AG08396 (cell line): ENCODE measurements at places on chromosomes 7 and 10.

DNA sequence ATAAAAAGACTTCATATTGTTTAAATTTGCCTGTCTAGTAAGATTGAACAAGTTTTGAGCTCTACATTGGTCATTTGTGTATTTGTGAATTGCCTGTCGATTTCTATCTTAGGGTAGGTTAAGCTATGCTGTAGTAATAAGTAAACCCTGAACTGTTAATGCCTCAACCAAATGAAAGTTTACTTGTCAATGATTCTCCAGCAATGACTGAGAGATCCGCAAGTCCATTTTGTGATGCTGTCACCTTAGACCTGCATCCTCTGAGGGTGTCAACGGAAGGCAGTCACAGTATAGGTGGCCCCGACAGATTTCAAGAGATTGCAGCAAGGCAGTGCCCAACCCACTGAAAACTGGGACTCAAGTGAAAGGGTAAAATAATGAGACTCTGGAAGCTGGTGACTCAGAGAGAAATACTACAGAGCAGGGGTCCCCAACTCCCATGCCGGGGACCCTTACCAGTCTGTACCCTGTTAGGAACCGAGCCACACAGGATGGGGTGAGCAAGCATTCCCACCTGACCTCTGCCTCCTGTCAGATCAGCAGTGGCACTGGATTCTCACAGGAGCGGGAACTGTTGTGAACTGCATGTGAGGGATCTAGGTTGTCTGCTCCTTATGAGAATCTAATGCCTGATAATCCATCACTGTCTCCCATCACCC lies 10.8 kb upstream of the PHYH start:
- DNase-seq, result no peak

GRCh38 chr10:32795598-32796183 lies 162.3 kb downstream of the ITGB1 start:
- DNase-seq, result no peak

DNA sequence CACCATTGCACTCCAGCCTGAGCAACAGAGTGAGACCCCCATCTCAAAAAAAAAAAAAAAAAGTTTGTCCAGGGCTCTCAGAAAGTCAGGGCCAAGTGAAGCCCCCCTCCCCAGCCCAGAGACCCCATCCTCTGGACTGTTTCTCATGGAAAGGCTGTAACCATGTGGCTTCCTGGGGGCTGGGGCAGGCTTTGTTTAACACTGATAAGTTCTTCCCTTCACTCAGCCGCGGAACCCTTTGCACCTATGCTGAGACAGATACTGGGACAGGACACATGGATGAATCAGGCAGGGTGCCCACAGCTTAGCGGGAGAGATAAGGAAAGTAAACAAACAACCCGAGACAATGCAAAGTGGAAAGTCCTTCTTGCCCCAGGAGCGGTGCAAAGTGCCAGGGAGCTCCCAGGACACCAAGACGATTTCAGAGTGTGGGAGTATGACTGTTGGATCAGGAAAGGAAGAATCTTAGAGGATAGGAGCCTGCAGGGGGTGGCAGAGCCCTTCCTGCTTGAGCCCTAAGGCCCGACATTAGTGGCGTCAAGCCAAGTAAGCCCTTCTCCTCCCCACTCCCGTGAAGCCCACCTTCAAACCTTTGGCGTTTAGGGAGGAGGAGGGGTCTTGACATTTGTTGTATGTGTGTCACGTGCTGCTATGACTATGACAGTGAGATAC lies 11.6 kb downstream of the MLXIPL start:
- DNase-seq, result no peak

GRCh38 chr7:66076462-66077329 lies 1.1 kb downstream of the ASL start:
- no peak for DNase-seq

- DNase-seq, result no peak
These were observed 87.2 kb downstream of the PHF14 start for GRCh38 chr7:11060893-11061292.

DNA sequence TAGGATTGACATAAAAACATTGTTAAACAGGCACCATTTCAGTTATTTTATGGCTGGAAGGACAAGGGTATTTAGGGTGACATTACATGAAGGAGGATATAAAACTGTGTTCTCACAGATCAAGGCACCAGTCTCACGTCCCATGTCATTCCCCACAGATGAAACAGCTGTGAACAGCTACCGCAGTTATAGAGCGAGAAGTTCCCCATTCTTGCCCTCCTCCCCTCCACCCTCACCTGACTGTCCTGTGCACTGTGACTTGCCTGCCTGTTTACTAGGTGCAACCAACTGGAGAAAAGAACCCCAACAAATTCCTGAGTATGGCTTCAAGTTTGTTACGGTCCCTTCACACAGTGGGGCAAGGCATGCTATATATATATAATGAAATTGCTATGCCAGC lies 141.6 kb downstream of the SND1 start:
- no peak for DNase-seq

- DNase-seq, result peak; percentile 26
These were observed 137.3 kb upstream of the EEPD1 start for GRCh38 chr7:36015733-36016132.

- DNase-seq, result no peak
These were observed 24.5 kb downstream of the ZC3HAV1L start for GRCh38 chr7:139011373-139011772.

DNA sequence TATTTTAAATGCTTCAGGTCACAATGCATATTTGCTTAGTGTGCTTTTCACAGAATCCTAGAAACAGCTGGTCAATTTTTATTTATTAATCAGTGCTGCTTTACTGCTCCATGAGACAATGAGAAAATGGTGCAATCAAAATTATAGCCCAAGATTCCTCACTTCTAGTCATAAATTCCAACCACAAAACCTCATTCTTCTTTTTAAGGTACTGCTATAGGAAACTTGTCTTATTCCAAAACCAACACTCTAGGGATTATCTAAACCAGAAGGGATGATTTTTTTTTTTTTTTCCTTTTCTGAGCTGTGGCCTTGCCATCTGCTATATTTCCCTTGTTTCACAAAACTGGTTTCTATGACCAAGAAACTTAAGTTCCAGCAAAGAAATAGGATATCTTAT lies 64.0 kb upstream of the SEMA3A start:
- no peak for DNase-seq

GRCh38 chr7:155188357-155188756 lies 109.3 kb upstream of the INSIG1 start:
- no peak for DNase-seq

GRCh38 chr10:59383436-59383835 lies 21.1 kb upstream of the FAM13C start:
- DNase-seq, result no peak

GRCh38 chr10:132001238-132001972 lies 19.7 kb upstream of the BNIP3 start:
- no peak for DNase-seq

DNA sequence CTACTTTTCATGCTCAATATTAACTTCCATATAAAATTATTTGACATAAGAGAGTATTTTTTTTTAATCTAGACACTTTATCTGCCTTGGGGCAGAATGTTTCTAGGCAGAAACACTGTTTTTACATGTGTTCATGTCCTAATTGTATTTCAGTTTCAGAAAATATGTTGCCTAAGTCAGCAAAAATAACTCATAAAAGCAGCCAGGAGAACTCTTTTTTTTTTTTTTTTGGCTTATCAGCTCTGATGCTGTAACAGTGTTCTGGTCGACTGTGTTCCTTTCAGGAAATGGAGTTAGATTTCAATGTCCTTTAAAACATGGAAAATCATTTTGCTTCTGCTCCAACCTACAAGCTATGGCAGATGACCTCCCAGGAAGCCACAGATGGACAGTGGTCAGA lies 63.2 kb upstream of the OPALIN start:
- DNase-seq, result no peak

DNA sequence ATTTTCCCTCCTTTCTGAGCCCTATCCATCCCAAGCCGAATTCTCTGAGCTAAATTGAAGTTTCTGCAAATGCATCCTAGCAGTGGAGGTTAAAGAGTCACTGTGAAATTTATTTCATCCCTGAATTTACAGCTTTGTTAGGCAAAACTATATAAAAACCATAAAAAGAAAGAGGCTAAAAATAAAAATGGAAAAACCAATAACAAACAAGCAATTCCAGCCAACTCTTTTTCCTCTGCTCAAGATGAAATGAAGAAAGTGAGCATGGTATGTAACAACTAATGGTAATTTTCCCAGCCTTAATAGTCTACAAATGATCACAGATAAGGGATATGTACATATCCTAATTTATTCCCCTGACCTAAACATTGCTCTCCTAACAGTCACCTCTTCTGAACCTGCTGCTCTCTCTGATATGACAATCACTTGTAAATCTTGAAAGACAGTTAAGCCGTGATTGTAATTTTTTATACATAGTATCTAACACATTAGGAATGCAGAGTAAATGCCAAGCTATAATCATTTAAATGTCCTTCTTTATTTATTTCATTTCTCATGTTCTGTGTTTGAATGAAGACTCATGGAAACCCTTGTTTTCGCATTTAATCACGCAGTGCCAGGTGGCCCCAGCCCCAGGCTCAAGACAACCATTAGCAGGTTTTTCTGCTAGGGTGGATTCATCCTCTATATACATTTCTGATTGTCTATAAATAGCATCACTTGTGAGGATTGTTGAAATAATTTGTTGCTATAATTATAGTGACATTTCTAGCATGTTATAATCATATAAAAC lies 48.6 kb upstream of the NRP1 start:
- no peak for DNase-seq

GRCh38 chr10:107914450-107915214 lies 750.1 kb upstream of the SORCS1 start:
- DNase-seq, result no peak
